Iris pigment epithelial cell (primary cell): ENCODE measurements at places on chromosomes 1 and 21.

GRCh38 chr1:9731051-9731537 lies 79.6 kb downstream of the PIK3CD start:
- DNase-seq, result no peak

GRCh38 chr1:153485863-153486262 lies 25.4 kb upstream of the S100A7 start:
- no peak for DNase-seq

- no peak for DNase-seq
Observed at GRCh38 chr1:212759683-212760082, 31.9 kb downstream of the NSL1 start.

- DNase-seq, result peak; percentile 99
Observed at GRCh38 chr1:178536844-178537371, 24.0 kb downstream of the TEX35 start.

- peak; percentile 17 for DNase-seq
Observed at GRCh38 chr1:82542766-82543165, 742.0 kb downstream of the ADGRL2 start.

- no peak for DNase-seq
Observed at GRCh38 chr21:14121719-14122118, 89.0 kb downstream of the LIPI start.

GRCh38 chr1:96509951-96510350 lies 211.6 kb upstream of the PTBP2 start:
- DNase-seq, result no peak

- no peak for DNase-seq
Observed at GRCh38 chr1:27931759-27932158, 3.0 kb upstream of the SMPDL3B start.

- DNase-seq, result no peak
Observed at GRCh38 chr1:215276582-215276981, 194.0 kb downstream of the KCNK2 start.

- no peak for DNase-seq
Observed at GRCh38 chr1:119371815-119372214, 3.2 kb downstream of the HAO2 start.

- DNase-seq, result no peak
Observed at GRCh38 chr1:95325349-95325748, 91.3 kb downstream of the RWDD3 start.

GRCh38 chr1:64246294-64246917 lies 43.0 kb downstream of the UBE2U start:
- peak; percentile 42 for DNase-seq

GRCh38 chr1:214282630-214283242 lies 1.8 kb downstream of the SMYD2 start:
- no peak for DNase-seq

DNA sequence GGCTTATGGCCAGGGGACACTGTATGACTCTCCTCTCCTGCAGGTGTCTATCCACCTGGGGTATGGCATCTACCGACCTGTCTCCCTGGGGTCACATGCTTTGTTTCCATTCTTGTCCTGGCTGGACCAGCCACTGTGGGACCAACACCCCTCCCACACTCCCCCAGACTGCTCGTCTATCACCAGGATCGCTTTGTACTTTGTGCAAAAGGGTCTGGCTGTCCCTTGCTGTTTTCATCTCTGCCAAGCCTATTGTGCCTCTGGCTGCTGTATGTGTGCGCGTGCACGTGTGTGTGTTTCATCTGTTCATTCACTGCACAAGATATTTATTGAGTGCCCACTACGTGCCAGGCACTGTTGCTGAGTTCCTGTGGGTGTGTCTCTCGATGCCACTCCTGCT lies 25.5 kb downstream of the ETNK2 start:
- DNase-seq, result no peak
